ENCODE measurements at places on chromosomes 16 and 17.

DNA sequence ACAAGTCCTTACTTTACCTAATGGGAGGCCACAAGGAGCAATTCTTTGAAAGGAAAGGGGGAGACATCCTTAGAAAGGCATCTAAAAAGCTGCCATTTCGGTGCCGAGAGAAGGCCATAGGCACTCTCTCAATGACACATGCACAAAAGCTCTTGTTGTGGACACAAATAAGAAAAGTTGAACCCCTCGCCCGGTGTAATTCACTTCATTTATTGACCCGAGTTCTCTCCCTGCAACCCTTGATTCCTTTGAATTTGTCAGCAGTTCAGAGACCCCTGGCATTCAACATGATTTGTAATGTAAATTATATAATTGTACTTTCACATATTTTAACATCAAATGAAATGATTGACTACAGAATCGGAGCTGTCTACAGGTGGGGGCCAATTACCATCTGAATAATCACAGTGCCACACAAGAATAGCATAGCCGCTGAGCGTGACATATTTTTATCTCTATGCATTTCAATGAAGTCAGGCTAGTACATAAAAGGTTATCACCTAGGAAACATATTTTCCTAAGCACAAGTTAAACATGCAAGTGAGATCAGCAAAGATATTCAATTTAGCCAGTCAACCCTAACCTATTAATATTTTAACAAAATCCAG, 66.7 kb downstream of the IRX6 start:
- DNase-seq: no peak

DNA sequence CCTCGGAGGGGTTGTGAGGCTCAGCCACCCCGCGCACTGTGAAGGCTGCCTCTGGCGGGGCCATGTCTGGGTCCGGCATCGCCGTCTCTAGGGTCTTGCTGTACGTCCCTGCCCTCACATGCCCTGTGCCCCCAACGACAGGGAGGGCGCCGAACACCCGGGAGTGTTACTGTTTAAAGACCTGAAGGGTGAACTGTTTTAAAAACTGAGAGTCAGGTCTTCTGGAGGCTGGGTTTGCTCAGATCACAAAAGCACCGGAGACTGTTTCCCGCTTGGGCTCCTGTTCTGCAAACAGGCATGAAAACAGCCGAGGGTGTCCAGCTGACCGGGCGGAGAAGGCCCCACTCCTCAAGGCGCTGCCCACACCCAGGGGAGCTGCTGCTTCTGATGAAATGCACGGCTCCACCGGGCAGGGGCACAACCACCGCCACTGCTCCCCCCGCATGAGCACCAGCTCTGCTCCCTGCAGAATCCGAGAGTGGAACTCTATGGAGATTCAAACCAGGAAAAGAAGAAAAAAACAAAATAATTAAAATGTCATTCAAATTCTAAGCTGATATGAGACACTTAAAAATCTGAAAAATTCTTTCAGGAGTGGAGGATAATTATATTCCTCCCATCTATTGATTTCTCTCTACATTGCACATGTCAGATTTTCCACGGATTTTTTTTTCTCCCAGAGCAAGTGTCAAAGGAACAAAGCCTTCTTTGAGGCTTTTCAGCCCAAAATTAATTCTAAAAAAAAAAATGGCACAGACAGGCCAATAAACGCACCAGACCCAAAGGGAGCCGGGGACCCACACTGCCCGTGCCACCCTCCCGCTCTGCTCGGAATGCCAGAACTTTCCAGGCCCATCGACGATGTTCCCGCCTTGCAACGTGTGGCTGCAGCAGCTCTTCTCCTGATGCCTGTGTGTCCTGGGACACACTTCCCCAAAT, 74.3 kb downstream of the LMF1 start:
- no peak for DNase-seq

DNA sequence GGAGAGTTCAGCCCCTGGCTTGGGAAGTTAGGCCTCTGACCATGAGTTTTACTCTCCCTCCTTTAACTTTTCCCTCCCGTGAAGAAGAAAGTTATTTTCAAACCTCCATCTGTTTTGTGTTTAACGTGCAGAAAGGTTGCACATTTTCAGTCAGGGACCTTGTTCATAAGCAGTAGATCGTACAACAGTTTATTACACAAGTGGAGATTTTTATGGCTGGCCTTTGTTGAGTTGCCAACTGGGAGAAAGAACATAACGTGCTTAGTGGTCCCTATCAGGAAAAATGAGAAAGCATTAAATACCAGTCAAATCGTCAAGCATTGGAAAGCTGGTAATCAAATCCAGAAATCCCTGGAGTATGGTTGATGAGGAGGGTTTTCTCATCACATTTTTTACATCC, 117.9 kb upstream of the MYOCD start:
- DNase-seq: no peak

GRCh38 chr16:86637744-86638143, 59.4 kb downstream of the FOXL1 start:
- no peak for DNase-seq

- no peak for DNase-seq
These were observed 117.6 kb downstream of the VPS53 start for GRCh38 chr17:596763-597644.

DNA sequence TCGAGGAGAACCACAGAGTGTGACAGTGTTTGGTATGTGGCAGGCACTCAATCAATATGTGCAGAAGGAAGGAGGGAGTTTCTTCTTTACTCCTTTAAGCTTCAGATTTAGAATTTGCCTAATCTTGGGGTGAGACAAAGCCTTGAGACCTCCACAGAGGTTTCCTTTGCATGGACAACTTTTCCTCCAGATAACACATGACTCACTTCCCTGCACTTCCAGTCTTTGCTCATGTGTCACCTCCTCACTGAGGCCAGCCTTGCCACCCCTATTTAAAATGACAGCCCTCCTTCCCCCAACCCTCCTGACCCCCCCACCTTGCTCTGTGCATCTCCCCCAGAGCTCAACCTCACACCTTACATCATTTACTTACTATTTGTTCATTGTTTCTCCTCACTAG, 17.4 kb upstream of the NOS2 start:
- DNase-seq: no peak

GRCh38 chr17:19268611-19269010, 31.4 kb downstream of the EPN2 start:
- DNase-seq: no peak
